ENCODE measurements at places on chromosomes 6 and 20. TPM values are rescaled to one million over a fixed set of nuclear protein-coding genes. Genes with fewer than 3 reads are reported as not detected.

RBM38 gene
- total RNA-seq = 7.4 TPM

COMMD7 gene
- total RNA-seq = 44.1 TPM

SLC35F1 gene
- not detected for total RNA-seq

ABT1 gene
- 12.9 TPM for total RNA-seq

PAK5 gene
- not detected for total RNA-seq

SIRPD gene
- not detected for total RNA-seq

PSMG4 gene
- total RNA-seq = 43.4 TPM

ESR1 gene
- 0.98 TPM for total RNA-seq

FAM83C gene
- not detected for total RNA-seq

All from subcutaneous preadipocyte (primary cell).